ENCODE measurements at places on chromosomes 12 and 14. TPM values are rescaled to one million over a fixed set of nuclear protein-coding genes. Genes with fewer than 3 reads are reported as not detected.

Gene PTHLH
- total RNA-seq: not detected

Gene BIN2
- 9.7 TPM for total RNA-seq

Gene RIMKLB
- total RNA-seq: 122 TPM

Gene SLC24A4
- not detected for total RNA-seq

Gene RNFT2
- 62.2 TPM for total RNA-seq

Gene CD163
- total RNA-seq: not detected

Gene BHLHE41
- total RNA-seq: not detected

Gene DDIT3
- 34.5 TPM for total RNA-seq

Gene GUCY2C
- 0.31 TPM for total RNA-seq

Gene FLRT2
- not detected for total RNA-seq

Gene ZNF891
- 5.0 TPM for total RNA-seq

Gene AICDA
- total RNA-seq: 38.5 TPM

Gene CISTR
- total RNA-seq: 1.3 TPM

Gene KCNA5
- total RNA-seq: not detected

Gene FAR2
- not detected for total RNA-seq

Gene DAO
- not detected for total RNA-seq

Gene PRIMA1
- not detected for total RNA-seq

Gene TMEM132D
- total RNA-seq: not detected

Gene CORO1C
- 127 TPM for total RNA-seq

Gene DICER1
- total RNA-seq: 70.5 TPM

Gene LBHD2
- total RNA-seq: not detected

Gene IL22
- total RNA-seq: not detected

Gene C1QL4
- not detected for total RNA-seq

Gene KCNJ8
- total RNA-seq: not detected

Gene IKBIP
- total RNA-seq: 25.5 TPM

Gene HSPA2
- 0.36 TPM for total RNA-seq

Gene PAPLN
- 9.0 TPM for total RNA-seq

Gene KRT4
- total RNA-seq: not detected

Gene SERPINA10
- not detected for total RNA-seq

Gene OTUB2
- total RNA-seq: 0.48 TPM

Gene DDN
- total RNA-seq: 0.18 TPM

Gene ZNF664
- 67.1 TPM for total RNA-seq

Gene PSME1
- 146 TPM for total RNA-seq

Gene PDZRN4
- total RNA-seq: 16.8 TPM

Gene RFX4
- not detected for total RNA-seq

Gene ERG28
- total RNA-seq: 24.0 TPM

Gene PMEL
- total RNA-seq: 2.4 TPM

Gene EML1
- not detected for total RNA-seq

Gene TEX22
- 9.2 TPM for total RNA-seq

Gene KRT78
- total RNA-seq: not detected

Gene KIF21A
- total RNA-seq: 1.1 TPM

Gene TSPAN11
- total RNA-seq: not detected

Gene RPL10L
- total RNA-seq: not detected

Measured in OCI-LY7 (cell line).